ENCODE measurements at places on chromosomes 13 and 19.
A peak's percentile ranks its signal among the peaks of the same experiment; 100 is the strongest.

- no peak for DNase-seq
Observed at GRCh38 chr13:44507639-44508038, 68.5 kb downstream of the TSC22D1 start.

GRCh38 chr13:97710797-97711196 lies 242.7 kb upstream of the IPO5 start:
- DNase-seq, result no peak

GRCh38 chr19:38211151-38211591 lies 12.9 kb downstream of the DPF1 start:
- no peak for DNase-seq

GRCh38 chr19:42226886-42227285 lies 6.8 kb downstream of the ZNF526 start:
- no peak for DNase-seq

DNA sequence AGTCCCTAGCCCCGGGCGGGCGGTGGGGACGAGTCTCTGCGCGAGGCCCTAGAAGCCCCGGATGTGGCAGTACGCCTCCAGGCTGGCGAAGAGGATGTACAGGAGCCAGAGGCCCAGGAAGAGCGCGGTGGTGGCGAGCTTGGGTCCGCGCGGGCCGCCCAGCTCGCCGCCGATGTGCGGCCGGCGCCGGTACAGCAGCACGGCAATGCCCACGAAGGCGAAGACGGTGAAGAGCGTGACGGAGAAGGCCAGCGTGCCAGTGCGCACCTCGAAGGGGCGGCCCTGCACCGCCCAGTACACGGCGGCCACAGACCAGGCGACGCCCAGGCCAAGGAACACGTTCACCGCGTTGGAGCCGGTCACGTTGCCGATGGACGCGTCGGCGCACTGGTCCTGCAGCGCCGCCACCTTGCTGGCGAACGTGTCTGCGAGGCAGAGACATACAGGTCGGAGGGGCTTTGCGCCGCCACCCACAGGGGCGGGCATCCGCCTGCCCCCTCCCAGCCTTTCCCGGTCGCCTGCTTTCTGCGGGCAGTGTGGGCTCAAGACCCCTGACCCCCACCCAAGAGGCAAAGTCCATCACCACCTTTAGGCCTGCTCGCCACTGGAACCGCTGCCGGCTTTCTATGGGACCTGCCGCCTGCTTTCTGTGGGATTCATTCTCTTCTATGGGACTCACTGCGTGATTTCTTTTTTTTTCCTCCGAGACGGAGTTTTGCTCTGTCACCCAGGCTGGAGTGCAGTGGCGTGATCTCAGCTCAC lies 10.9 kb upstream of the MEIS3 start:
- DNase-seq, result no peak

DNA sequence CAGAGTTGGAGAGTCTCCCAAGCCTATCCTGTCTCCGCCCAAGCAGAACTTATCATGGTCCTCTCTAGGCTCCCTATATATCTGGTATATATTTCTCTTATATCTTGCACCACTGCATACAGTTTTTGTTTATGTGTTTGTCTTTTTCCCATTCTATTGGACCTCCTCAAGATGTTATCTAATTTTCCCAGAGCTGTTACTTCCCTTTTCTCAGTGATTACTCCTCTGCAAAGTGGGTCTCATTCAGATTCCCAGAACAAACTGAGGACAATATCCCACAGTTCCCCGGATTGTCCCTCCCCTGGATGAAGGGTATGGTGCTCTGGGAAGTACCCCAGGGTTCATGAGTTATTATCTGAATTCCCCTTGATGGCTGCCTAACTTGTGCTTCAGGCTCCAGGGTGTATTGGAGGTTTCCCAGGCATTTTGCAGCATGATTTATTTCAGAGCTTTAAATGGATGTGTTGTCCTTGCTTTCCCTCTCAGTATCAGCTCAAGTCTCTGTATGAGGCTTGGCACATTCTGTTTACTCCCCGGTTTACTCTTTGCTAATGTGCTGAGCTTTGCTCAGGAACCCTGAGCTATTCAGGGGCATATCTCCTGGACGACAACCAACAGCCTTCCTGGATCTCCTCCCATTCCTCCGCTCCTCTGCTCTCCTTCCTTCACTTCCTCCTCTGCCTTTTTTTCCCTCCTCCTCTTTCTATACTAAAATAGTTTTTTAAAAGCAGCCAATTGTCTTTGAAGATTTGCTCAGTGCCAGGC lies 329.3 kb downstream of the SPRY2 start:
- no peak for DNase-seq

DNA sequence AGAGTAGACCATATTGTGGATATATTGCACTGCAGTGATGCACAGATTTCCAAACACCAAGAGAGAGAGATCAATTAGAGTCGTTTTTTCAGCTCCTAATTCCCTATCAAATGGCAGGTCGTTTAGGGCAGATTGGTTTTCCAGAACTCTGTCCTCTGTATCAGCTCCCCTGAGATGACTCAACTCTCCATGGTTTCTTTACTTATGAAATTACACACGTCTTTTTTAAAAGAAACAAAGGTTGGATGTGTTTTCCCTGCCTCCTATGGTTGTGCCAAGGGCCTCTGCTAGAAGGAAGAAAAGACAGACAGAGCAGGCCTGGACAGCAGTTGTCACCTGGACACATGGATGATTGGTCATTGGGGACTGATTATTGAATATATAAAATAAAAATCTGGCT lies 478.1 kb upstream of the NBEA start:
- DNase-seq, result no peak

GRCh38 chr19:19540064-19540714 lies 2.1 kb downstream of the CILP2 start:
- DNase-seq, result peak; percentile 74

- no peak for DNase-seq
Observed at GRCh38 chr19:46471116-46471733, at the start of gene PNMA8A. PNMA8A (minus strand) TSS chr19:46471563; CDS start chr19:46471035, 528 bp downstream.

All from CD8-positive, alpha-beta memory T cell (primary cell).